ENCODE measurements at places on chromosomes 16 and 17.

GRCh38 chr17:79388556-79389295, 222.1 kb downstream of the RBFOX3 start:
- no peak for DNase-seq

DNA sequence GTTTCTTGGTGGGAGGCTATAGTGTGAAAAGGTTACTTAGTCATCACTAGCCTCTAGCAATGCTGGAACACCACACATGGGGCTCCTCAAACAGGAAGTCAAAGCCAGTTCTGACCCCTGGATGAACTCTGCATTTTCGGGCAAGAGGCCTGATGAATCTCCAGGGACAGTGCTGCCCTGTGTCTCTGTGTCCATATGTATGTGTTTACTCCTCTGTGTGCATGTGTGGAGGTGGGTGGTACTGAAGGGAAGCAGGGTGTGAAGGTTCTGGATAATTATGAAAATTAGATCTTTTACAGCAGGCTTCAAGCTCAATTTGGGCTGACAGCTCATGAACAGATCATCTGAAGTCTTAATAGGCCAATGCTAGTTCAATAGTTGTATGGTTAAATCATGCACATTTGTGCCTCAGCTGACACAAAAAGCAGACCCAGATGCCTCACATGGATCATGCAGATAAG, 133.6 kb downstream of the SNX11 start:
- DNase-seq = no peak

GRCh38 chr17:65841089-65841488, 279.6 kb upstream of the AXIN2 start:
- DNase-seq = no peak

DNA sequence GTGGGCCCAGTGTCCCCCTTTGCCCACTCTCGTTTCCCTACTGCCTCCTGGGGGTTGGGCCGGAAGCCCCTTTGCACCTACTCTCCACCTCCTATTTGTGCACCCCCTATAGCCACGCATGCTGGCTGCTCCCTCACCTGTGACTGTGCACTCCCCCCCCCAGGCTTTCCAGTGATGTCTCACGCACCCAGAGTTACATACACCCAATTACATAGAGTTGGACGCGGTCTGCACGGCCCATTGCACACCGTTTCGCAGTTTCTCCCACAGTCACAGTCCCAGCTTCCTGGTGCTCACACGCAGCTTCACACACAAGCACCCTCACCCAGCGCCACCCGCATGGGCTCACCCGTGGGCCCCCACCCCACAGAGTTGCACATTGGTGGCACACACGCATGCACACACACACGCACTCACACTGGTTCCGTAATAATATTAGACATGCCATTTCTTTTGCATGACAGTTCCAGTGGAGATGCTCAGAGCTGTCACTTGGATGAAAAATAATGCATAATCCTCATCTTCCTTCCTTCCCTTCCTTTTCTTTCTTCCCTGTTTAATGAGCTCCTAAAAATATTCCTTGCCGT, 21.5 kb upstream of the C1QL1 start:
- DNase-seq = no peak

GRCh38 chr17:42309986-42310786, 21.9 kb downstream of the STAT5A start:
- DNase-seq = no peak

- peak; percentile 28 for DNase-seq
Measured at GRCh38 chr17:74749279-74750038, 1.0 kb downstream of the NHERF1 start.
